DMS 273 treated with DMSO at 0.1 percent for 48 hours (cell line): ENCODE measurements at places on chromosomes 16 and 17.

- DNase-seq, result no peak
Measured at GRCh38 chr17:5201011-5201410, 9.3 kb upstream of the ZNF594 start.

GRCh38 chr16:48556243-48556912 is 53.6 kb downstream of the N4BP1 start:
- DNase-seq, result no peak

GRCh38 chr17:78933959-78934568 is 8.9 kb upstream of the TIMP2 start:
- DNase-seq, result peak; percentile 89

DNA sequence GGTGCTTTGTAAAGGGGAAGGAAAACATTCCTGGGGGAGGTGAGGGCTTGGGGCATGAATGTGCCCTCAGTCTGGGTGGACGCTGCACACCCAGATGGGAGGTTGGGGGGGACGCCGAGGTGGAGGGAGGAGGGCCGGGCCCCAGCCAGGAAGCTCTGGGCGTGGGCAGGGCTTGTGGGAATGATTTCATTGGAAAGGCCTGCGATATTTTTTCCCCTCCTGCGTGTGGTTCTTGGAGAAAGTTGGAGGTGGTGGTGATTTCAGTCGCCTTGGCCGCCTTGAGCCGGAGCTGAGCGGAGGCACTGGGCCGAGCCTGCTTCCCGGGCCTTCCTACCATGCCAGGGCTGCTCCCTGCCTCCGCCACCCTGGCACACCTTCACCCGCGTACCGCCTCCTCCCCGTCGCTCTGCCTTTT is 26.4 kb upstream of the CLEC18A start:
- no peak for DNase-seq

- no peak for DNase-seq
Measured at GRCh38 chr17:9011001-9011400, 10.3 kb upstream of the NTN1 start.

- no peak for DNase-seq
Measured at GRCh38 chr16:82892324-82892723, 265.6 kb downstream of the CDH13 start.

- DNase-seq, result no peak
Measured at GRCh38 chr17:10251212-10251948, 53.0 kb upstream of the GAS7 start.
